Neural crest cell (in vitro differentiated cells): ENCODE measurements at places on chromosomes 4 and X. TPM values are rescaled to one million over a fixed set of nuclear protein-coding genes. Genes with fewer than 3 reads are reported as not detected.

- no peak overlapping the region for H3K27ac ChIP-seq
- peaks cover 3% of the 10 kb centered on the region for H3K27me3 ChIP-seq
- no peak overlapping the region for H3K4me3 ChIP-seq
- H3K4me1 ChIP-seq: peaks cover 13% of the 10 kb centered on the region
These were observed 348.2 kb downstream of the FBXW7 start for GRCh38 chr4:152187693-152188092.

- H3K4me3 ChIP-seq: no peak overlapping the region
- no peaks in the 10 kb centered on the region for H3K36me3 ChIP-seq
- no peaks in the 10 kb centered on the region for H3K4me1 ChIP-seq
These were observed 307.0 kb upstream of the HS3ST1 start for GRCh38 chr4:11735651-11736050.

DNA sequence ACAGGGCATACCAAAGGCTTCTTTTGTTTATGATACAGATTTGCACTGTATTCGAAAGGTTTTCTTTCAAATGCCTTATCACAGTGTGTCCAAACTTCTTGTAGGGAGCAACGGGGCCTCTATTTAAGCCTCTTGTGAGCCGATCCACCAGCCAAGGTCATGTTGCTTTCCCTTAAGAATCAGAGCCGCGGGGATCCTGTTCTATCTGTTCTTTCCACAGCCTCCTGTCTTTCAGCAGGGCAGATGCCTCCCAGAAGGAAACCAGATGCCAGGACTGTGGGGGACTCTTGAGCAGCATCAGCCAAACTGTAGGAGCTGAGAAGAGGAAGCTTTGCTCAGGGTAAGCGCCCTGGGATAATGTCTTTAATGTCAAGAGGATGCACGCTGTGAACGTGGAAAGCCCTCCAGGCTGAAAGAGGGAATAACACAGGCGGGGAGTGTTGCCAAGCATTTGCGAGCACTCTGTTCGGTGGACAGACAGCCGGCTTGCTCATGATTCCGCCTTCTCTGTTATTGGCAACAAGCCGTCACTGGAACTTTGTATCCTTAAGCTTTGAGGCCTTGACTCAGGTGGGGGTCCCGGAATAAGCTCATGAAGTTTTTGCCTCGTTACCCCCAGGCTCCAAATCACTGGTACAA is 279.8 kb upstream of the FRG1 start:
- H3K27me3 ChIP-seq: no peaks in the 10 kb centered on the region
- H3K36me3 ChIP-seq: no peaks in the 10 kb centered on the region
- H3K27ac ChIP-seq: no peak overlapping the region
- H3K4me1 ChIP-seq: no peaks in the 10 kb centered on the region

DNA sequence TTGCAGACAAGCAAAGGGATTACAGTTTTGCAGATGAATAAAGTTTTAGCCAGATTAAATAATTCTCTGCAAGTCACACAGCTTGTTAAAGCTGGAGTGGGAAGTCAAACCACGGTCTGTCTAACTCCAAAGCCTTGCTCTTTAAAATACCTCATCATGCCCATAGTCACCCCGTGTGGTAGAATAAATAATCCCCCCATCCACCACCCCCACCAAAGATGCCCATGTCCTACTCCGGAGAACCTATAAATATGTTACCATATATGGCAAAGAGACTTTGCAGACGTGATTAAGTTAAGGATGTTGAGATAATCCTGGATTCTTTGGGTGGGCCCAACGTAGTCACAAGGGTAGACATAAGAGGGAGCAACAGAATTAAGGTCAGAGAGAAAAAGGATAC is 118.7 kb downstream of the BEND2 start:
- peak overlapping the region; percentile 41 for H3K4me3 ChIP-seq
- no peak overlapping the region for H3K27ac ChIP-seq
- peaks cover 13% of the 10 kb centered on the region for H3K36me3 ChIP-seq
- H3K27me3 ChIP-seq: no peaks in the 10 kb centered on the region

The FAM13A gene
- 18.1 and 22.8 TPM in 2 replicates for total RNA-seq

The RASSF6 gene
- not detected in 2 replicates for total RNA-seq

The CDKL2 gene
- 1.1 and 1.8 TPM in 2 replicates for total RNA-seq
